ENCODE measurements at places on chromosomes 5 and 9.

GRCh38 chr9:84258371-84258770 is 82.2 kb downstream of the SLC28A3 start:
- no peak for DNase-seq

GRCh38 chr5:24347158-24347557 is 297.6 kb downstream of the CDH10 start:
- no peak for DNase-seq

GRCh38 chr5:174172566-174172965 is 127.1 kb downstream of the NSG2 start:
- no peak for DNase-seq

GRCh38 chr9:114031948-114032840 is 45.9 kb downstream of the AMBP start:
- DNase-seq: no peak

- DNase-seq: peak; percentile 7
Measured at GRCh38 chr9:70362952-70363351, 51.5 kb downstream of the KLF9 start.

- no peak for DNase-seq
Measured at GRCh38 chr9:107112707-107113243, 170.3 kb upstream of the RAD23B start.

- DNase-seq: no peak
Measured at GRCh38 chr9:20478786-20479185, 143.5 kb downstream of the MLLT3 start.

- no peak for DNase-seq
Measured at GRCh38 chr5:116970318-116970717, 395.7 kb upstream of the SEMA6A start.

DNA sequence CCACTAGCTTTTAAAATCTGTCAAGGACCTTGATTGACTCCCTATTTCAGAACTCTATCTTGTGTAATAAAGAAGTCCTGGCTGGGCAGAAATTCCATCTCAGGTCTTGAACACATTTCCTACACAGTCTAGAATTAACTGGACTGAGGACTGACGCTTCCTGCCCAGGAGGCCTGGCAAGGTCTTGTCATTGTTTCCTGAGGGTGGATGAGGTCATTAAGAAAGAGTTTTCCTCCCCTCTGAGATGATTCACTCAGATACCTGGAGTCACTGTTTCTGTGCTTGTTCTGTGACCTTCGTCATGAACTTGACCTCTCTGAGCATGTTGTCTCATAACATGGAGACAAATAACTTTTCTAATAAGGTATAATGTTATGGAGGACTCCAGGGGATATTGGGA is 10.0 kb downstream of the MTAP start:
- no peak for DNase-seq

DNA sequence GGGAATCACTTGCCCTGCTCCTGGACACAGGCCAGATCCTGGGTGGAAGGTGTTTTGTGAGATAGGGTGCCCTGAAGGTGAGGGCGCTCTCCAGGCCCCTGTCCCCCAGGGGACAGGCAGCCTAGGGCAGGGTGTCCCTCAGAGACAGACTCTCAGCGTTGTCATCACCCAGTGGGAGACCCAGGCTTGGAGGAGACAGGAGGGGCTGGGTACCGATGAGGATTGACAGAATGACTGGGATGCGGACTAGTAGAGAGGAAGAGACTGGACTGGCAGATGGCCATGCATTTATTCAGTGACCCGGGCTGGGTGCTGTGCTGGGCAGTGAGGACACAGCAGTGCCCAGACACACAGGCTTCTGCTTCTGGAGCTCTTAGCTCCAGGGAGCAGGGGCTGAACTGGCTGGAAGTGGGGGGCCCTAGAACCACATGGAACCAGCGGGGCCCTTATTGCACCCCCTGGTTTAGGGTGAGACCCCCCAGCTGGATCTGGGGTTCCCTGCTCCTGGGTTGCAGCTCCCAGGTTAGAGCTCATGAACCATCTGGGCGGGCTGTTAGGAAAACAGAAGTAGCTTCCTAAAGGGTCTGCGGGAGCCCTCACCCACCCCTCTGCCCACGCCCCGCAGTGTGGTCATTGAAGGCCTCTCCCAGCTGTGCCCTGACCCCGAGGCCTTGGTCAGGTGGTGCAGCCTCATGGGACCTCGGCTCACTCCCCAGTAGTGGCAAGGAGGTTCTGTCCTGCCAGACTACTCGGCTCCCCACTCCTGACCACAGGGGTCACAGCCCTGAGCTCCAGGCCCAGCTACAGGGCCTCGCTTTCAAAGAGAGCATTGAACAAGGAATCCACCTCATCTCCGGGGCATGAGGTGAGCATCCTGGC is 116.7 kb upstream of the LMX1B start:
- DNase-seq: no peak

DNA sequence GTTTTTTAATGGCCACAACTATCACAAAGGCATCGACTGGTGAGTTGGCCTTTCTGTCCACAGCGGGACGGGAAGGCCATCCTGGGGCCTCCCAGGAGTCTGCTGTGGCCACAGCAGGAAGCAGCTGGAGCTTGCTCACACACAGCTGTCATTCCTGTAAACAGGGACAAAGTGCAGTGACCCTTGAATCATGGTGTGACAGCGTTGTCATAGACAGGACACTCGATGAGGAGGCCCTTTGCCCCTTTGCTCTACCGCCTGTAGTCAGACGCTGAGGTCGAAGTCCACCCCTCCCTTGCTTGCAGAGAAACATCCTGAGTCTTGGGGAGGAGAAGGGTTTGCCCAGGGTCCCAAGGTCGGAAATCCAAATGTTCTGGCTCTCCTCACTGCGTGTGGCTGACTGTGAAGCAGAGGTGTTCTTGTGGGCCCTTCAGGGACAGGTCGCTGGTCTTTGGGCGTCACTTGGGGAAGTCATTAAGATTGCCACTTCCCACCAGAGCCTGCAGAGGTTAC is 35.1 kb downstream of the NDST1 start:
- no peak for DNase-seq

- DNase-seq: no peak
Measured at GRCh38 chr9:128625391-128626146, 31.1 kb downstream of the DYNC2I2 start.

DNA sequence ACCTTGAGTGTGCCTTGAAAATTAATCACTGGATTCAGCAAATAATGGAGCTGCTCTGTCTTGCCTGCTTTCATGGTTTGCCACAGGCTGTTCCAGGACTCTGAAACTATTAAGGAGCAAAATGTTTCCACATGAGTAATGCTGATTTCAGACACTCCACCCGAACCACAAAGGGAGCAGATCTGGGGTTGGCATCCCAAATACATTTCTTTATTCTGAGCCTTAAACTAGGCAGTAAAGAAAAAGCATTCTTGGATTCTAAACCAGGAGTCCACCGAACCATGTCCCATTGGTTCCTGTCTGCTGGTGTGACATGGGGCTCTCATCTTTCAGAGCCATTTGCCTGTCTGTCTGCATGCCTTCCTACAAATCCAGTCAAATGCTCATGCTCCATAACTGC is 10.1 kb upstream of the C1QTNF3 start:
- DNase-seq: peak; percentile 89

GRCh38 chr5:164532235-164532900 is 1026.9 kb downstream of the MAT2B start:
- DNase-seq: no peak

DNA sequence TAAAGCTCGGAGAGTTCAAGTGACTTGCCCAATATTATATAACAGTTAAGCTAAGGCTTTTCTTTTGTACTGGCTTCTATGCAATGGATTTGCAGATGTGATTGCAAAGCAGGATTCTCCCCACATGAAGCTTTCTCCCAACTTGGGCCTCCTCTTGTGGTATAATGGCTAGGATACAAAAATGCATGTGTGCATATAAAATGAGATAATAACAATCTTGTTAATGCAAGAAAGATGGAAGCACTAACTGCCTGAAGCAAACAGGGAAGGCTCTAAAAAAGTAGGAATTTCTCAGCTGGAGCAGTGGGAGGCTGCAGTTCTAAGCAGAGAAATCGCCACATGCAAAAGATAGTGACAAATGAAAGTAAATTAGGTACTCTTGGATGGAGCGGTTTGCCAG is 444.2 kb upstream of the RIOK2 start:
- DNase-seq: peak; percentile 20

- DNase-seq: no peak
Measured at GRCh38 chr5:147216552-147217154, 18.2 kb upstream of the STK32A start.

DNA sequence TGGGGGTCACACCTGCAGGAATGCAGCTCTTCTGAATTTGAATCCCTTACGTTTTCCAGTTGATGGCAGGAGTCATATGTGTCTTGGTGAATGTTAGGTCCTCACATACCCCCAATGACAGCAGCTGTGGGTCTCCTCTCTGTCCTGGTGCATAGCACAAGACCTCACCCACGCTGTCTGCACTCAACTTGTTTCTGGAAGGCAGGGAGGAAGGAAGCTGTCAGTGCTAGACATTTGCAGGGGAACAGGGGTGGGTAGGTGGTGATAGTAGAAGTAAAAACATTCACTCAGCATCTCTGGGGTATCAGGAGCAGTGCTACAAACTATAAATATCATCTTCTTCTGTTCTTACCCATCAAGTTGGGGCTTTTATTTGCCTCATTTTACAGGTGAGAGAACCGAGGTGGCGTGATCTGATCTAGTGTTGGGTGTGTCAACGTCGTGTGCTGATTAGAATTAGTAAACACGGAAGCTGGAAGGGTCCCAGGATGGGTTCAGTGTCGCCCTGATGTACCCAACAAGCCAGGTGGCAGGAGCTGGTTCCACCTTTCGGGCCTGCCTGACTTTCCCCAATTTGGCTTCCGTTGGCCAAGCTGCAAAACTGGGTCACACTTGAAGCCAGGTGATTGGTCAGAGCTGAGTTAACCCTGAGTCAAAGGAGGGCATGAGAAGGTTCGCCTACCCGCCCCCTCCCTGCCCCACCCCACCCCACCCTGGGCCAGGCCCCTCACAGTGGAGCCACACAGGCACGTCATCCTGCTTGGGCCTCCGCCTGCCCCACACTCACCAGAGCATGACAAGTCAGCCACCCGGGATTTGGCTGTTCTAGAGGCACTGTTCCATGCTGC is 15.8 kb downstream of the ERGIC1 start:
- no peak for DNase-seq

GRCh38 chr9:114953959-114954358 is 23.6 kb upstream of the TNFSF8 start:
- DNase-seq: peak; percentile 90

GRCh38 chr9:73640971-73641370 is 489.3 kb downstream of the ANXA1 start:
- DNase-seq: no peak

DNA sequence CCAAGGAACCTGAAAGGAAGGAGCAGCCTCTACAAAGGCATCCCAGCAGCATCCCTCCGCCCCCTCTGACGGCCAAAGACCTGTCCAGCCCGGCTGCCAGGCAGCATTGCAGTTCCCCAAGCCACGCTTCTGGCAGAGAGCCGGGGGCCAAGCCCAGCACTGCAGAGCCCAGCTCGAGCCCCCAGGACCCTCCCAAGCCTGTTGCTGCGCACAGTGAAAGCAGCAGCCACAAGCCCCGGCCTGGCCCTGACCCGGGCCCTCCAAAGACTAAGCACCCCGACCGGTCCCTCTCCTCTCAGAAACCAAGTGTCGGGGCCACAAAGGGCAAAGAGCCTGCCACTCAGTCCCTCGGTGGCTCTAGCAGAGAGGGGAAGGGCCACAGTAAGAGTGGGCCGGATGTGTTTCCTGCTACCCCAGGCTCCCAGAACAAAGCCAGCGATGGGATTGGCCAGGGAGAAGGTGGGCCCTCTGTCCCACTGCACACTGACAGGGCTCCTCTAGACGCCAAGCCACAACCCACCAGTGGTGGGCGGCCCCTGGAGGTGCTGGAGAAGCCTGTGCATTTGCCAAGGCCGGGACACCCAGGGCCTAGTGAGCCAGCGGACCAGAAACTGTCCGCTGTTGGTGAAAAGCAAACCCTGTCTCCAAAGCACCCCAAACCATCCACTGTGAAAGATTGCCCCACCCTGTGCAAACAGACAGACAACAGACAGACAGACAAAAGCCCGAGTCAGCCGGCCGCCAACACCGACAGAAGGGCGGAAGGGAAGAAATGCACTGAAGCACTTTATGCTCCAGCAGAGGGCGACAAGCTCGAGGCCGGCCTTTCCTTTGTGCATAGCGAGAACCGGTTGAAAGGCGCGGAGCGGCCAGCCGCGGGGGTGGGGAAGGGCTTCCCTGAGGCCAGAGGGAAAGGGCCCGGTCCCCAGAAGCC is 30.8 kb downstream of the CD180 start:
- peak; percentile 71 for DNase-seq

- DNase-seq: no peak
Measured at GRCh38 chr5:1729641-1730486, 69.8 kb downstream of the MRPL36 start.

DNA sequence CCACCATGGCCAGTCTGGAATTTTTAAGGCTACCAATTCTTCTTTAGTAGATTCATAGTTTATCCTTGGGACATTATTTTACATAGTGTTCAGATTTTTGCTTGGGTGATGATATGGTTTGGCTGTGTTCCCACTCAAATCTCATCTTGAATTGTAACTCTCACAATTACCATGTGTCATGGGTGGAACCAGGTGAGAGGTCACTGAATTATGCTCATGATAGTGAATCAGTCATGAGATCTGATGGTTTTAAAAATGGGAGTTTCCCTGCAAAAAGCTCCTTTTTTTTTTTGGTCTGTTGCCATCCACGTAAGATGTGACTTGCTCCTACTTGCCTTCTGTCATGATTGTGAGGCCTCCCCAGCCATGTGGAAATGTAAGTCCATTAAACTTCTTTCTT is 163.9 kb downstream of the GABRG2 start:
- DNase-seq: no peak

GRCh38 chr9:87270221-87270847 is 227.3 kb upstream of the DAPK1 start:
- peak; percentile 87 for DNase-seq

DNA sequence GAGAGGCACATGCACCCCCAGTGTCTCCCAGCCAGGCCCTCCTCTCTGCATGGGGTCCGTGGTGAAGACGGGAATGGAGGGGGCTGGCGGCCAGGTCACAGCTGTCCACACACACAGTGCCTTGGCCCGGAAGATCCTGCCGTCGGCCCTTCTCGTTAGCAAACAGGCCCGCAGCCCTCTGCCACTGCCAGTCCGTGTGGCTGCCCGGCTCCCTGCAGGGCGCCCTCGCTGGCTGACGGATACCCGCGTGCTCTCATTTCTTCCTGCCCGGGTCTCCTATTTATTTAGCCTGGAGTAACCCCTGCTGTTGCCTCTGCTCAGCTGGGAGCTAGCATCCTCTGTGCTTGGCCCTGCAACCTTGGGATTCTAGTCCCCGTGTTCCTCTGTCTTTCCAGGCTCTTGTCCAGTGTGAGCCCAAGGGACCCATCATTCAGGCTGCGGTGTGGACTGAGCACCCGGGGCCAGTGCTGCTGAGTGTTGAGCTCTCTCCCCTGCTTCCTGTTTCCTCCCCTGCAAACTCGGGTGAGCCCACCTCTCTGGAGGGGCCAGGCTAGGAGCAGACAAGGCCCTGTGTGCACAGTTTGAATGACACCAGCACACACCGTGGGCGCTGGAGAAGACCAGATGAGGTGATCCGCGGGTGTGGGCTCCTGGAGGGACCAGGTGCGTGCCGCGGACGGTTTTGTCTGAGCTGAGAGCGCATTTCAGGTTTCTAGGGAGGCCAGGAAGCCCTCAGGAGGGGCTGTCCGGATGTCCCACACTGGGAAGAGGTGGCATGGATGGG is 14.6 kb upstream of the RNU6ATAC start:
- DNase-seq: peak; percentile 65

- no peak for DNase-seq
Measured at GRCh38 chr5:624951-625230, 12.8 kb downstream of the CEP72 start.

Measured in fibroblast of skin of right quadriceps (primary cell).